ENCODE measurements at places on chromosomes 11 and 22. TPM values are rescaled to one million over a fixed set of nuclear protein-coding genes. Genes with fewer than 3 reads are reported as not detected.

TRPC6 gene
- 0.34 TPM for total RNA-seq

PNPLA5 gene
- total RNA-seq, result not detected

- DNase-seq, result no peak
Observed at GRCh38 chr11:108963118-108963517, 298.2 kb downstream of the DDX10 start.

- no peak for DNase-seq
Observed at GRCh38 chr22:43262990-43263644, 76.2 kb upstream of the TTLL12 start.

DNA sequence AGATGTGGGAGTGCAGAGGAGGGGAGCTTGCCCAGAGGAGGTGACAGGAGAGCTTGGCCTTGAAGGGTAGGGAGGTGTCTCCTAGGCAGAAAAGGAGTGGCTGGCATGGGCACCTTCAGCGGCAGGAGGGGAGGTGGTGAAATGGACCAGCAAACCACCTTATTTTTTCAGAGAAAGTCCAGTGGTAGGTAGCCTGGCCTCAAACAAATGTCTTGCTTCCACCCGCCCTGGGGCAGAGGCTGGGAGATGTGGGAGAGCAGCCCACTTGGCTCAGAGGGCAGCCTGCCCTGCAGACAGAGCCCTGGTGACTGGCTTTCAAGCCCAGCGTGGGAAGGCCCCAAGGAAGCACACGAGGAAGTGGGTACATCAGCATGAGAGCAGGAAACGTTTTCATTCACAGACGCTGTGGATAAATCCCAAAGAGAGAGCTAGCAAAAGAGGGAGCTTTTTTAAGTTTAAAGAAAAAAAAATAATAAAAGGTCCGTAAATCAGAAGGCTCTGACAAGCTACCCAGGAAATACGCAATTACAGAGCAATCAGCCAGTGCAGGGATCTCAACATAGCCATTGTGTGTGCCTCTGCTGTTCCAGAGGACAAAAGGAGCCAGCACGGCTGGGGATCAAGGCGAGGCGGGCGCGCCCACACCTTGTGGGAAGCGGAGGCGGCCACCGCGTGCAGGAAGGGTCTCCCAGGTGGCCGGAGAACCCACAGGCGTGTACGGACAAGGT is 238.7 kb upstream of the PLET1 start:
- DNase-seq, result no peak

GRCh38 chr11:82315093-82315492 is 418.6 kb downstream of the FAM181B start:
- DNase-seq, result no peak

- DNase-seq, result no peak
Observed at GRCh38 chr22:19086417-19086816, 35.8 kb downstream of the DGCR2 start.

DNA sequence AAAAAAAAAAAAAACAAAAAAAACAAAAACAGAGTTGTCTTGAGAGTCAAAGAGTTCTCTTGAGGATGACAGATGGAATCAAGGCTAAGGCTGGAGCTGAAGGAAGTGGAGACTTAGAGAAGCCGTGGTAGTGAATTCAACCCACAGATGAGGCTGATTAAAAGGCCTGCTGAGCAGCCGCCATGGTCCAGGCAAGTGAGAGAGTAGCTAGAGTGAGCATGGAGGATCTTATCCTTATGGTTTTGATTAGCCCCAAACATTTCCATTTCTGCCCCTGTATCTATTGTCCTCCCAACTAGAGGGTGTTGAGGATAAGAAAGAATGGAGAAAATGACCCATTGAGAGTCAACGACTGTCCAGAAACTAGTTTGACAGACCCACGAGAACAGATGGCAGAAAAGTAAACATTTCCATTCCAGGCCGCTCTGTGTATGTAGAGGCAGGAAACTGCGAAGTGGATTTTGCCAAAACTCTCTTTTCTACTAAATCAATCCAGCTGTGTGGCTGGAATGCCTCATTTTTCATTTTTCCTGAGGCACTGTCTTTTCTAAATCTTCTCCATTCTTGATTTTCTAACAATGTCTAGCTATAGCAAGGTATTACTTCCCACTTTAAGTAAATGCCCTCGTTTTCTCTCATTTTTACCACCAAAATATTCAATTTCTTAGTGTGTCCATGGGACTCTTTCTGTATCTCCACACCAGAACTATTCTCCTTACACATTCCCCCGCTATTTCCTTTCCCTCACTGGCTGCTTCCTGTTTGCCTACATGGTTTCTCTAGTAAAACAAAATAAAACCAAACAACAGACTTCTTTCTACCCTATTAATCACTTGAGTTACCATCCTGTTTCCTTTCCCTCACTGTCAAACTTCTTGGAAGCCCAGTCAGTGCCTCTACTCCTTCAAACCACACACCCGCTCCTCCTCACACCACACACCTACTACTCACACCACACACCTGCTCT is 5.4 kb upstream of the MMP8 start:
- DNase-seq, result no peak

DNA sequence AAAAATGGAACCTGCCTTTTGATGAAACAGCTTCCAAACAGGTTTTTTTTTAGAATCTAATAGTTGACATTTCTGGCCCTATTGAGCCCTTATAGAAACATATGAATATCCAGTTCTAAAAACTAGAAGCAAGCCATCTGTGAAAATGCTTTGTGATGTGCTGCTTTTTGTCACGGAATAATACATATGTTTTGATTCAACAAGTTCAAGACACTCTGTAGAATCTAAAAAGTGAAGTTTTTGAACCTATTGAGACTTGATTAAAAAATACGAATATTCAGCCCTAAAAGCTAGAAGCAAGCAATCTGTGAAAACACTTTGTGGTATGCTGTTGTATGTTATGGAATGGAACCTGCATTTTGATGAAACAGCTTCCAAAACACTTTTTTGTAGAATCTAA is 106.7 kb upstream of the VPREB1 start:
- DNase-seq, result no peak

IGF2 gene
- 31.5 TPM for total RNA-seq

DNA sequence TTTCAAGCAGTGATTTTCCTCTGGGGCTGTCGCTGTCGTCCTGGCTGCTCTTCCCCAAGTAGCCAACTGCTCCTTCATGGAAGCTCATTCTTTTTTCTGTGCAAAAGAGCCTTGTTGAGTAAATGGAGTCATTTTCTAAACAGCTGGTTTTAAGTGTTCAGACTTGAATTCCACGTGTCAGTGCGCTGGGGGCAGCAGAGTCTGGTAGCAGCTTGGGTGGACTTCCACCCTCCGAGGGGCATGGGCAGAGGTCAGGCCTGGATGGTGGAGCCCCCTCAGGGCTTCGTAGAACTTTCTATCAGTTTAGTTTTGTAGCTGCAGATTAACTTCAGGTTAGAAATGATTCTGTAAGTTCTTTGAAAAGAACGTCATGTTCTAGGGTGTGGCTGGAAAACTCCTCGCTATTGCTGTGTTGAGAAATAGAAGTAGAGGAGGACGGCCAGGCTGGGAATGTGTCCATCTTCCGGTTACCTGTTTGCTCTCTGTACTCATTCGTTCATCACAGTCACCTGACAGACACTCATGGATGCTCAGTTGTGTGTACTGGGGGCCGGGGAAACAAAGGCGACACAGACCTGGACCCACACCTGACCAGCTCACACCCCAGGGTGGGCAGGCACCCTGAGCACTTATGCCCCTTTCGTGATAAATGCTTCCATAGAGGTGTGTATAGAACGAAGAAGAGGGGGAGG is 270.7 kb downstream of the TBC1D22A start:
- no peak for DNase-seq

- DNase-seq, result no peak
Observed at GRCh38 chr11:128962896-128963295, 20.2 kb upstream of the TP53AIP1 start.

GRCh38 chr11:29318134-29318845 is 698.5 kb downstream of the KCNA4 start:
- DNase-seq, result no peak

DNA sequence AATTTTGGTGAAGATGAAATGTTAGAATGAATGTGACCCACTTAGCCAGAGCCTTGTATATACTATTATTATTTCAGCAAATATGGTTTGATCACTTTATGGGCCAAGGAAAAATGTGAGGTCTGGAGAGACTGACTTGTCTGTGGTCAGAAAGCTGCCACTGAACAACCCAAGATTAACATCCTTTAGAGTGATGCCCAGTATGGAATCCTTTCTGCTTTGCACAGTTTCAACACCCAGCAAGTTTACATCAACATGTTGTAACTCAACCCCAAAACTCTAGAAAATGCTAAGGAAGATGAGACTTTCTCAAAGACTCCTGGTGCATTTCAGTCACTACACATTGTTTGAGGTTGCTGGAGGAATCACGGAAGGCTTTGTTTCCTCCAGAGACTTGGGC is 107.7 kb downstream of the SNX19 start:
- DNase-seq, result no peak

GRCh38 chr11:63866211-63866610 is 27.3 kb downstream of the MARK2 start:
- no peak for DNase-seq

AMOTL1 gene
- total RNA-seq, result 14.8 TPM

GRCh38 chr11:105857728-105858127 is 164.3 kb downstream of the MSANTD4 start:
- no peak for DNase-seq

DNA sequence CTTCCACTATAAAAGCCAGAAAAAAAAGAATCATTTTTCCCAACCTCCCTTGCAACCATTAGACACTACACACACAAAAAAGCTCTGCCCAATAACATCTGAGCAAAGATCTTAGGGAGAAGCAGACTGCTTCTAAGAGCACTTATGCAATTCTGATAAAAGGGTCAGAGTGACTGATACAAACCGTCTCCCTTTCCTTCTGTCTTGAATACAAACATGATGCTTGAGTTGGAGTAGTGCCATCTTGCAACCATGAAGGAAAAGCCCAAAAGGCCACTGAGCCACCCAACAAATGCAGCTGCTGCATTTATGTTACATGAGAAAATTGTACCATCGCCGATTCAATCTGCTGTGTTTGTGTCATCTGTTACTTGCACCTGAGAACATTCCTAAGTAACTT is 47.6 kb upstream of the EED start:
- DNase-seq, result no peak

MICALL1 gene
- total RNA-seq, result 61.1 TPM

FZD4 gene
- total RNA-seq, result 0.91 TPM

GRCh38 chr11:68113986-68114385 is 7.2 kb downstream of the CHKA start:
- DNase-seq, result peak; percentile 62

ST14 gene
- not detected for total RNA-seq

All from SJSA1 (cell line).